HL-60 (cell line): ENCODE measurements at places on chromosomes 7 and 10.
A peak's percentile ranks its signal among the peaks of the same experiment; 100 is the strongest.

GRCh38 chr10:33716501-33717267 lies 382.2 kb upstream of the NRP1 start:
- DNase-seq: peak; percentile 63

DNA sequence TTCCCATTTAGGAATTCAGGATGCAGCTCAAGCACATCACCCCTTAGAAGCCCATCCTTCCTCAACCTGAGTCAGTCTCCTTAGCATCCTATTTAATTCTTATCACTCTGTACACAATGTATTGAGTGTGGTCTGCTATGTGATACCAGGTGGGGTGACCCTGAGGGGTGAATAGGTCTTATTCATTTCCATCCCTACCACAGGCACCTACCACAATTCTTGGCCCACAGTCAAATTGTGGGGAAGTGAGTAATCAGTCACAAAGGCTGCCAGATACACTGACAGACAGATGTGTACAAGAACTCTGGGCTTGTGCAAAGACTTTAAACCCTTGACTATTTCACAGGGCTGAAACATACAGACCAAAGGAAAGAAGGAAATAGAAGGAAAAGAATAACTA lies 560.5 kb downstream of the PARD3 start:
- DNase-seq: no peak

- no peak for DNase-seq
These were observed 183.7 kb upstream of the ANK3 start for GRCh38 chr10:60573336-60573735.

- DNase-seq: no peak
These were observed 104.9 kb downstream of the XRCC2 start for GRCh38 chr7:152571068-152571467.

DNA sequence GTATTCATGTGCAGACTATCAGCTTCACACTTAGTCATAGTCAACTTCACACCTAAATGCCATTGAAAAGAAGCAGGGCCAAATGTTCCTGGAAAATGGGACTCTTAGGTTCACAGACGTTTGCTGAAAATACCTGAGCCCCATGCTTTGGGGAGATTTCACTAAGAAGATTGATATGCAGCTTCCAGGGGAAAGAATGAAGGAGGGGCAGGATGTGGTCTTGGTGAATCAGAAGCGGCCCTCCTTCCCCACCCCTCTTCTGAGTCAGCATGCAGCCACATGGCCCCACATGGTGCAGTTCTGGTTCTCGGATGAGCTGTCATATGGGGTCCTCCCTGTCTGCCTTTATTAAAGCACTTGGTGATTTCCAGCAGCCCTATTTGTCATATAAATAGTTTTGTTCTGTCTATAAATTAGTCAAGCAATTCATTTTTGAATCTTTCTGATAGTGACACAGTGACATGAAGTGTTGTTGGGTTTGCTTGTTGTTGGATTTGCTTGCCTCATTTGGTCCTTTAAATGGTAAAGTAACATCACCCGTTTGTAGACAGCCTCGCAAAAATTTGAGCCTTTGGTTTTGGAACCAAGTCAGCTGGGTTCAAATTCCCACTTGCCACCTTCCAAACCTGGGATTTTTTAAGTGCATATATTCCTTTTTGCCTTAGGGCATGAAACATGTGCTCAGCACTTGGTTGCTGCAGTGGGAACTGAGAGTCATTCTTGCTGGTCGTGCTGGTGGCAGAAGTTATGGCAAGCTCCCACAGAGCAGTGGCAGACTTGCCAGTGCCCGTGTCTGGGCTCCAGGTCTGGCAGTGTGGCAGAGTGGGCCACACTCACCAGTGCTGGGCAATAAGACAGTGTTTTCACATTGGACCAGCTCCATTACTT lies 68.1 kb upstream of the CDK6 start:
- DNase-seq: no peak

GRCh38 chr10:22442063-22442462 lies 96.8 kb downstream of the SPAG6 start:
- no peak for DNase-seq
